ENCODE measurements at places on chromosomes 5 and 9. TPM values are rescaled to one million over a fixed set of nuclear protein-coding genes. Genes with fewer than 3 reads are reported as not detected.

GRCh38 chr5:61802456-61802855 is 470.4 kb downstream of the ZSWIM6 start:
- no peaks in the 10 kb centered on the region for H3K27me3 ChIP-seq
- H3K36me3 ChIP-seq, result no peaks in the 10 kb centered on the region
- DNase-seq, result no peak
- H3K4me1 ChIP-seq, result no peaks in the 10 kb centered on the region
- no peak overlapping the region for H3K4me3 ChIP-seq
- no peak overlapping the region for H3K27ac ChIP-seq

DNA sequence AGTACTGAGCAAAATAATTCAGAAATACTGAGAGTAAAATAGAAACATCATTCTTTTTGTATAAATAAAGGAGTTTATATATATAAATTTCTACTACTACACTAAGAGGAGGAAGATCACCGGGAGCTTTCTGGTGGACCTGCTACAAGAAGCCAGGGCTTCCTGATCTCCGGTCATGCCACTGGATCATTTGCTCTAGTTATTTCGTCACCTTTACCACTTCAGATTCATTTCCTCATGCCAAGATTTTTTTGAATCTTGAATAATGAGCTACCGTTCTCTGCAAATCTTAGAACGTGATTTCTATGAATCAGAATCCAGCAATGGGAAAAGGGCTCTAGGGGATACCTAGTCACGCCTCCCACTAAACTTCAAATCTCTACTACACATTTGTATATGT is 51.9 kb upstream of the TBC1D9B start:
- H3K4me3 ChIP-seq, result no peak overlapping the region
- H3K27ac ChIP-seq, result no peak overlapping the region

GRCh38 chr9:87950765-87951488 is 23.4 kb downstream of the CDK20 start:
- H3K27ac ChIP-seq, result no peak overlapping the region
- no peaks in the 10 kb centered on the region for H3K36me3 ChIP-seq
- no peaks in the 10 kb centered on the region for H3K4me1 ChIP-seq

DNA sequence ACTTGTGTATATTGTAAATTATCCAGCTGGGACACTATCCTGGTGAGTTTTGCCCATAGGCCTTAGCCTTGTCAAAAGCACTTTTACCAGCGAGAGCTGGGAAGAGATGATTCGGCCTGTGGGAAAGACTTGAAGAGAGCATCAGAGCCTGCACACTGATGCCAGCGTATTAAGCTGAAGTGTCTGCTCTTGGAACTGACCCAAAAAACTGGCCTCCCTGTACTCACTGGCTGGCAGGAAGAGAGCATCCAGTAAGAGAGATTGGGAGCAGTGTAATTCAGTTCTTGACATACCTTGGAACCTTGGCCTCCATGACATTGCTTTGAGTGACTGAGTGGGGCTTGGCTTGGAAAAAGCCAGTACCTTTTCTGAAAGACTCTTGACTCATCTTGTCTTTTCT is 73.7 kb downstream of the ZNF462 start:
- H3K27me3 ChIP-seq, result no peaks in the 10 kb centered on the region
- H3K36me3 ChIP-seq, result peaks cover 42% of the 10 kb centered on the region
- H3K4me1 ChIP-seq, result peaks cover 2% of the 10 kb centered on the region
- H3K27ac ChIP-seq, result peak overlapping the region; percentile 18
- no peak overlapping the region for H3K4me3 ChIP-seq
- DNase-seq, result no peak

GRCh38 chr5:93145767-93146166 is 435.3 kb downstream of the NR2F1-AS1 start:
- no peak overlapping the region for H3K4me3 ChIP-seq
- no peak for DNase-seq
- H3K4me1 ChIP-seq, result peaks cover 3% of the 10 kb centered on the region
- no peak overlapping the region for H3K27ac ChIP-seq
- H3K36me3 ChIP-seq, result no peaks in the 10 kb centered on the region

DNA sequence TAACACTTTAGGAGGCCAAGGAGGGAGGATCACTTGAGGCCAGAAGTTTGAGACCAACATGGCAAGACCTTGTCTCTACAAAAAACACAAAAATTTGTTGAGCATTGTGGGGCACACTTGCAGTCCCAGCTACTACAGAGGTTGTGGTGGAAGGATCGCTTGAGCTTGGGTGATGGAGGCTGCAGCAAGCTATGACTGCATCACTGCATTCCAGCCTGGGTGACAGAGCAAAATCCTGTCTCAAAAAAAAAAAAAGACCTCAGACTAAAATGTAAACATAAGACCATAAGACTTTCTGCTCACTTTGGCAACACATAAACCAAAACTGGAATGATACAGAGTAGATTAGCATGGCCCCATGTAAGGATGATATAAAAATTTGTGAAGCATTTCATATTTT is 24.6 kb upstream of the NANS start:
- no peak overlapping the region for H3K4me3 ChIP-seq
- DNase-seq, result no peak
- H3K36me3 ChIP-seq, result no peaks in the 10 kb centered on the region
- H3K4me1 ChIP-seq, result no peaks in the 10 kb centered on the region
- H3K27ac ChIP-seq, result no peak overlapping the region

- no peak overlapping the region for H3K27ac ChIP-seq
- H3K4me3 ChIP-seq, result no peak overlapping the region
- H3K27me3 ChIP-seq, result no peaks in the 10 kb centered on the region
- H3K4me1 ChIP-seq, result peaks cover 19% of the 10 kb centered on the region
Observed at GRCh38 chr9:136003411-136004218, 42.4 kb upstream of the UBAC1 start.

The ADAMTS16 gene
- total RNA-seq, result 0.97 TPM

The ZNF300 gene
- 11.3 TPM for total RNA-seq

The TPD52L3 gene
- not detected for total RNA-seq

Data from lung (tissue), 17 donors.